Hematopoietic multipotent progenitor cell (in vitro differentiated cells): ENCODE measurements at places on chromosomes 5 and 9.

- peak; percentile 49 for DNase-seq
Measured at GRCh38 chr9:94554439-94555331, at the start of gene PCAT7. TSS of gene PCAT7 (plus strand) at chr9:94555083.

- DNase-seq = no peak
Measured at GRCh38 chr9:5825223-5825622, 7.7 kb downstream of the ERMP1 start.

GRCh38 chr5:38666668-38667498 lies 110.4 kb upstream of the LIFR start:
- peak; percentile 5 for DNase-seq

DNA sequence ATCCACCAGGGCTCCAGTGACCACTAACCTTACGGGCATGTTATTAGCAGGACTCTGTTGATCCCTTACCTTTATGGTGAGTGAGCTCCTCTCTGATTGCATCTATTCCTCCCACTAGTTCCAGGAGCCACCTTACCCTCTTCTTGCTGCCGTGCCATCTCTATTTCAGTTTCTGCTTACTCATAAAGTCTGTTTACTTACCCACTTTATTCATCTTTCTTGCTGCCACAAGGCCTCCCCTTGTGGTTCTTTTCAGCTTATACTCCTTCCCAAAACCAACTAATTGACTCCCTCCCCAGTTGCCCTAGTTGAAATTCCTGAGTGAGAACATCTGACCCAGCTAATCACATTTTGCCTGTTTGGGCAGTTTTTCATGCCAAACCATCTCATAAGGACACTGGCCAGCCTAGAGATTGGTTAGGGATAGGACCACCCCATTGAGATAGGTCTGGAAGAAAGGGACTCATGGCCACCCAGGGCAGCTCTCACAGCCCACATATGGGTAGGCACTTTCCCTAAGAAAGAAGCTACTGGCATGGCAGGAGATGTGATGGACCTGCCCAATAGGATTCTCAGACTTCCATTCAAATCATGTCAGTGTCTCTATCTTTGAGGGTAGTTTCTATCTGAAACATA lies 412.7 kb downstream of the EFNA5 start:
- DNase-seq = no peak

DNA sequence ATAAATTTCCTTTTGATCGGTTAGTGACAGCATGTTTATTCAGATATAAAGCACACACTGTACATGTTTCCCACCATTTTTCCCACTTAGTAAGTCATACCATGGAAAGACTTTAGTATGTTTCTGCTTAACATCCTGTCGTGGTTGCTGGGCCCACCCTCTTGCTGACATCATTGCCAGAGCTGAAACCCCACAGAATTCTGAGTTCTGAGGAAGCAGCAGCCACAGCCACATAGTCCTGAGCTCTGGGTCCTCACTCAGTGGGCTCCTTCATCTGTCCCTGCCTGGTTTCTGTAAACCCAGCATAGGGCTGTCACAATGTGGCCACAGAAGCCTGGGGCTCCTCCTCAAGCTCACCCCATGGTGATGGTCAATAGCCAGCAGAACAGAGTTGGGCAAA lies 441.5 kb downstream of the ENC1 start:
- DNase-seq = no peak

DNA sequence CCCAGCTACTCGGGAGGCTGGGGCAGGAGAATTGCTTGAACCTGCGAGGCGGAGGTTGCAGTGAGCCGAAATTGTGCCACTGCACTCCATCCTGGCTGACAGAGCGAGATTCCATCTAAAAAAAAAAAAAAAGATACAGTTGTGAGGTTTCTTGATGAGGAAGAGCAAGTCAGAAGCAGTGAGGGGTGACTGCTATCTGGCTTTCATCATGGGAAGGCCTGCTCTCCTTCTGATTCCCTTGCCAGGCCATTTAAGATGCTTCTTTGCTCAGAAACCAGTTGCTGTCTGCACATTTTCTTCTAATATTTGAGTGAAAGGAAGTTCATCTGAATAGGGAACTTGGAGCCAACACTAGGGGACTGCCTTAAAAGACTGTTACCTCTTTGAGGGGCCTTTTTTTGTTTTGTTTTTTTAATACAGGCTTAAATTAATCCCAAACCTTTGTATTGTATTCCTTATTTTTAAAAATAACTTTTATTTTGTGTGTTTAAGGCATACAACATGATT lies 201.9 kb downstream of the ARHGAP26 start:
- DNase-seq = no peak

DNA sequence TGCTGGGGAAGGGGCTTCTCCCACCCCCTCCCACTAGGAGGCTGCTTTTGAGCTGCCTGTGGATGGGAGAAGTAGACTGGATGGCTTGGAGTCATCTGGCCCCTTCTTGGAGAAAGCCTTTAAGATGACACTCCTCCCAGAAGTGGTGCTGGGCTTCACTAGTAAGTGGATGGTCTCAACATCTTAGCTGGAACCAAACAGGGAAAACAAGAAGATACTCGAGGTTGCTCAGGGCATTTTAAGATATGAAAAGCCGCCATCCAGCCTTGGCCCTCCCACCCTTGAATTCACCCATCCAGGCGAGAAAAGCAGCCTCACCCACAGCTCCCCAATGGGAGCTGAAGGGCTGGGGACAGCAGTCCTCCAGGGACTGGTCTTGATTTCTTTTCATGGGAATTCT lies 7.8 kb upstream of the SMIM32 start:
- DNase-seq = no peak

GRCh38 chr5:143550986-143551630 lies 147.6 kb upstream of the NR3C1 start:
- DNase-seq = no peak

DNA sequence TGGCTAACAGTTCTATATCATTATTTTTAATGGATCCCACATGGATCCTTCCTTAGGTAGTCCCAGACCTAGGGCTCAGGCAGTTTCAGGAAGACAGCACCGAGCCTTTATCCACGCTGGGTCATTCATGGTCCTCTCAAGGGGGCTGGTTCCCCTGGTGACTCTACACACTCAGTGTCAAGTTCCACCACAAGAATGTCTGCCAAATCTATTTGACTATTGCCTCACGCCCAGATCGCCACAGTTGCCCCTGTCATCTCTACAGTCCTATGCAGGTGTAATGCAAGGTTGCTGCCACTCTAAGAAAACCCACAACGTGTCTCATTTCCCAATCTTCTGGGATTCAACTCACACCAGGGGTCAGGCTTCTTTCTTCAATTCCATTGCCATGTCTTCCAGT lies 8.0 kb upstream of the ZNF366 start:
- no peak for DNase-seq

GRCh38 chr5:78782728-78783127 lies 134.2 kb upstream of the LHFPL2 start:
- DNase-seq = no peak

DNA sequence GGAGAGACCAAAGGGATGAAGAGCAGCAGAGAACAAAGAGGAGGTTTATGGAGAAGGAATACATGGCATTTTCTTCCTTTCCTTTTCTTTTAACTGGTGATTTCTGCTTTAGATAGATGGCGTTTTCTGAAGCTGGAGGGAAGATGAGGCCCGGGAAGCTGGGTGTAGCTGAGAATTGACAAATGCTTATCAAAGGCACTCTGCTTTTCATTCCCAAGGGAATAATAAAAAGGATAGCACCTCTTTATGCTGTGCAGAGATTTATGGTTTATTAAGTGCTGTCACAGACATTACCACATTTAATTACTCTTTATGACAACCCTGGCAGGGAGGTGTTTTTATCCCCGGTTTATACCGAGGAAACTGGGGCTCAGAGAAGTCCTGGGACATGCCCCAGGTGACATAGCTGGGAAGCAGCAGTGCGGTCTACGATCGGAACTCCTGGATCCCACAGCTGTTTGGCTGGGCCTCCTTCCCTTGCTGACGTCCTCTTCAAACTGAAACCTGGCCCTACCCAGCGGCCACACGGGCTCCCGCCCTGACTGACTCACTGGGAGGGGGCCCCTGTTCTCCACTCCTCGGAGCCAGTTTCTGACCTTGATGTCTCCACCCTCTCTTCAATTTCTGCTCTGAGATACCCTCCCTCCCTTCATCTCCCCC lies 8.2 kb upstream of the EPB41L4B start:
- no peak for DNase-seq

DNA sequence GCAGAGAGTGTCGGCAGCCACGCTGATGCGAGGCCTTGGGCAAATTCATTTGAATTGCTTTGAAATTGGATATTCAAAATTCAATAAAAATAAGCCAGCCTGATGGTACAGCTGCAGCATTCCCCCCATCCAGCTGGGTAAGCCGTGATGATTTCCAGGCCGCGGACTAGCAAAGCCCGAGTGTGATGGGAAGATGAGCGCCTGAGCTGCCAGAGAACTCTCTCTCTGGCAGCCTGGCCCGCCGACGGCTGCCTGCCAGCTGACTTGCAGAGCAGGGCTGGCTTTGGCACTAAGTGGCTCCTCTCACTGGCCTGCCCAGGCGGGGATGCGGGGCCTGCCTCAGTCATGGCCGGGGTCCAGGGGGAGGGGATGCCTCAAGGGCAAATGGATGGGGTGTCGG lies 268.3 kb upstream of the WWC1 start:
- DNase-seq = no peak

DNA sequence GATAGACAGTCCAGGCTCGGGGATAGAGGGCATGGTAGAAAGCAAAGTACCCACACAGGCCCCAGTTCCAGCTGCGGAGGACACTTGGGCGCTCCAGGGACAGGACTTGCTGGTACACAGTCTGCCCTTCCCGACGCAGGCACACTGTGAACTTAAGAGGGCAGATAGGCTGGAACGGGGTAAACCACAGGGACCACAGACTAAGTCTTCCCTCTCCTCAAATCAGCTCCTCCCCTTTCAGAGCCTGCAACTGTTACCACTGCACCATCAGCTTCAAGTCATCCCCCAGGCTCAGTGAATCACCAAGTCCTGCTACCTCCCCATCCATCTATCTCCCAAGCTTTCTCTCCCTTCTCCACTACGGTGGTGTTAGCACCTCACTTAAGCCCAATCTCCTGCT lies 7.3 kb downstream of the GBA2 start:
- peak; percentile 28 for DNase-seq

- no peak for DNase-seq
Measured at GRCh38 chr9:106420511-106420944, 442.4 kb upstream of the ZNF462 start.

- no peak for DNase-seq
Measured at GRCh38 chr9:84598921-84599636, 70.5 kb upstream of the NTRK2 start.

GRCh38 chr5:114649878-114650277 lies 288.0 kb downstream of the KCNN2 start:
- no peak for DNase-seq

GRCh38 chr9:99349870-99350269 lies 127.8 kb downstream of the SEC61B start:
- no peak for DNase-seq

- no peak for DNase-seq
Measured at GRCh38 chr5:54390015-54390414, 65.5 kb upstream of the HSPB3 start.

DNA sequence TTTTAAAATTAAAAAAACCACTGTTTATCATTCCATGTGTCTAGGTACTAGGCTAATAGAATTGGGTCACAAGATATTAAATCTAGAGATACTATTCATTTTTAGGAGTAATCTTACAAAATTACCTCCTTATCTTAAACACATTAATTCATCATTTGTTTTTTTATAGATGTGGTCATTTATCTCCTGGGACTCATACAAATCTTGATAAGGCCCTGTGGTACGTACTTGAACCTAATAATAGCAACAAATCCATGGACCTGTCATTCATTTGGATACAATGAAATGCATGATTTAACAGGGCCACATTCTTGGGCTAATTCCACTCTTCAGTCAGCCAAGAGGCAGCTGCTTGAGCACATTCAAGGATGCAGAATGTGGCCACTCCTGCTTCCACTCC lies 66.4 kb upstream of the MARCHF11 start:
- no peak for DNase-seq

- no peak for DNase-seq
Measured at GRCh38 chr5:167813389-167813788, 478.1 kb upstream of the WWC1 start.

GRCh38 chr5:170151097-170151831 lies 45.6 kb downstream of the FOXI1 start:
- DNase-seq = peak; percentile 64

GRCh38 chr5:72383726-72384125 lies 63.6 kb downstream of the PTCD2 start:
- DNase-seq = no peak

DNA sequence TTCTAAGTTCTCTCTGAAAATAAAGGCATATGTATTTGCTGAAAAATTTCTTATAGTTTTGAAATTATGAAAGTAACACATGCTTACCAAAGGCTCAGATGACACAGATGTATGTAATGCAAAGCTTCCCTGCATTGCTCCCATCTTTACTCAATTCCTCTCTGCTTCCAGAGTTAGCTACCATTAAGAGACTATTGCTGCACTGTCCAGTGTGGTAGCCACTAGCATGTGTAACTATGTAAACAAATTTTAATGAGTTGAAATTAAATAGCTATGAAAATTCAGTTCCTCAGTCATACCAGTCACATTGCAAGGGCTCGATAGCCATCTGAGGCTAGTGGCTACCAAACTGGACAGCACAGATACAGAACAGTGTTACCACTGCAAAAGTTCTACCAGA lies 17.9 kb downstream of the FRMD3 start:
- DNase-seq = no peak

DNA sequence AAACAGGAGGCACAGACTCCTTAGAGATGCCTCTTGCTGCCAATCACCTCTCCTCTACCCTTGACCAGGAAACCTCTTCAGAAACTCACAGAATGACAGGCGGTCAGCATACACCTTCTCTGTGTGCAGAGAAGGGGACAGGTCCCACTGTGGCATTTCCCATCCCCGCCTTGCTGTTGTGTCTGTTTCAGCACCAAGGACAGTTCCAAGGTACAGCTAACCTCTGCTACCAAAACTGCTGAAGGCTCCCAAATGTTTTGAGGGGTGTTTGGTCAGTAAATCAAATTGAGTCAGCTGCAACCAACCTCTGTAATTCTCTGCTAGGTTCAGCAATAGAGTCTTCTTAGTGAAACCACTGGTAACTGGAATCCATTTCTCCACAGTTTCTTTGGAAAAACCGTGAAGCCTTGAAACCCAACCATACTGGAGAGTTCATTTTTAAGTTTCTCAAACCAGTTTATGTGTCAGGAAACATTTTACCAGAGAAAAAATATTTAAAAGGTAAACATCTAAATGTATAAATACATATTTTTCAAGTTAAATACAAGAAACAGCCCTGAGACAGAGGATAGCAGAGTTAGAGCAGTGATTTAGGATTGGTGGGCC lies 122.0 kb downstream of the DRD1 start:
- peak; percentile 61 for DNase-seq

DNA sequence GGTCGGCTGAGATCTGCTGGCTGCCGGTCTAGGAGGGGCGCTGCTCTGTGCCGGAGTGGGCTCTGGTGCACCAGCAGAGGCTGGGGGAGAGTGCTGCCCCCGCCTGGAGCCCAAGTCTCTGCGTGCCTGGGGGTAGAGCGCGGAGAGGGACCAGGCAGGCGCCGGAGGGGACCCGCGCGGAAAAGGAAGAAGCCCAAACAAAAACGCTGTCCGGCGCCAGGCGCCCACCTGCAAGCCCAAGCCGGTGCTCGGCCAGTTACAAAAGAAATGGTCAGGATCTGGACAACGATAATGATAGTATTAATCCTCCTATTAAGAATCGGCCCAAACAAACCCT lies 571 bp upstream of the S1PR3 start:
- no peak for DNase-seq

- no peak for DNase-seq
Measured at GRCh38 chr5:173662581-173663351, 46.3 kb upstream of the BOD1 start.

GRCh38 chr5:10351199-10351905 lies 2.1 kb upstream of the MARCHF6 start:
- DNase-seq = no peak
